ENCODE measurements at places on chromosomes 3 and 15.

DNA sequence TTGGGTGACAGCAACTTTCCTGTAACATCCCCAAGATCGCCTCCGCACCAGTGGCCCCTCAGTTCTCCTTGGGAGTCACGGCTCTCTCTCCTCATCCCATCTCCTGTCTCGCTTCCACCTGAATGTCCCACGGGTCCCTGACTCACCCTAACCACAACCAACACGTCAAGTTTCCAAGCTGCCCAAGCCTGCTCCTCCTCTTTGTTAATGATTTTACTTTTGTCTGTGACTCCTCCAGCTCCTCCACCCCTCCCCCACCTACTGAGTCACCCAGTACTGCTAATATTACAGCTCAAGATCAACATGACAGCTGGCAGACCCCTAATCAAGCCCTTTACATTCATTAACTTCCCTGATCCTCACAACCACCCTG, 39.3 kb downstream of the BDH1 start:
- peaks cover 4% of the 10 kb centered on the region for H3K4me1 ChIP-seq
- H3K27ac ChIP-seq: no peak overlapping the region
- no peak overlapping the region for H3K4me3 ChIP-seq
- no peaks in the 10 kb centered on the region for H3K27me3 ChIP-seq
- no peaks in the 10 kb centered on the region for H3K36me3 ChIP-seq
- DNase-seq: no peak

DNA sequence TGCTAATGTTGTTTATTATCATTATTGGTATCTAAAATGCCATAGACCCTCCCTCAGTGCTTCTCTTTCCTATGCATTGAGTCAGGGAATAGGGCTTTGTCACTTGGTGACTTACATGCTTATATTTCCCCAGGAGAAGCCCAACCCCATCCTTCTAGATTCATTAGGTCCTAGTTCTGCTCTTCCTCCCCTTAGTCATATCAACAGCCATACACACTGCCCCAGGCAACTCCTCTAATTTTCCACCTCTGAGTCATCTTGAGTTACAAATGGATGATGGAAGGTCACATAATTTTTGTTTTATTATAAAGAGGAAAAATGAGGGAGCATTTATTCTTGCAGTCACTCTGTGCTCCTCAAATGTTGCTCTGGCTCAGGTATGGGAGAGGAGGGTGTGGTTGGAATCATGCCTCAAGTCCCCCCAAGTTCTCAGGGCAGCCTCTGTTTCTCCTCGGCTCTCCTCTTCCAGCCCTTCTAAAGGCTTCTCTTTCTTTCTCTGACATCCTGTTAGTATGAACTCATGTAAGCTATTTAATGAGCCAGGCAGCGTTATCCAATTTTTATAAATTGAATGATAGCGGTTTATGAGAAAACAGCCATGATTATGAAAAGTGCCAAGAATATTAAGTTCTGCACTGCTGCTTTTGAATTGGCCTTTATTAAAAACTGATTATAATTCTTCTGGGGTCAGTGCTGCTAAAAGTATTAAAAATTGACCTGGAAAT, 45.6 kb upstream of the FSTL1 start:
- H3K27me3 ChIP-seq: no peaks in the 10 kb centered on the region
- H3K4me1 ChIP-seq: peaks cover 35% of the 10 kb centered on the region
- no peaks in the 10 kb centered on the region for H3K36me3 ChIP-seq
- DNase-seq: no peak
- H3K27ac ChIP-seq: peak overlapping the region; percentile 13

DNA sequence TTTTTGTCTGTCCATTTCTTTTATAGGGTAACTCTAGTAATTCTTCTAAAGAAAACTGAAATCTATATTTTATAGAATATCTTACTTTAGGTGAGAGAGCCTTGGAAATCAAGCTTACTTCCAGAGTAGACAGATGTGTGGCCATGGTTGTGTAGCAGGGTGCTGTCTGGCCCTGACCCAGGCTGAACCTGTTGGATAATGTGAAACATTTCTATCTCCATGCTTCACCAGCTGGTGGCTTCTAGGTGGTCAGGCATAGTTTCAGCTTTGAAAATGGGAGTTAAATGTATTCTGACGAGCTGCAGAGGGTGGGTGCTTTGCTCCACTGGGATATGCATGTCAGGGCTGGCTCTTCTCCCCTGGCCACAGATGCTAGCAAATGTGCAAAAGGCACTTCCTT, 20.8 kb upstream of the NR2C2 start:
- H3K27ac ChIP-seq: no peak overlapping the region
- H3K36me3 ChIP-seq: no peaks in the 10 kb centered on the region
- H3K4me1 ChIP-seq: peaks cover 6% of the 10 kb centered on the region
- DNase-seq: no peak
- no peaks in the 10 kb centered on the region for H3K27me3 ChIP-seq

DNA sequence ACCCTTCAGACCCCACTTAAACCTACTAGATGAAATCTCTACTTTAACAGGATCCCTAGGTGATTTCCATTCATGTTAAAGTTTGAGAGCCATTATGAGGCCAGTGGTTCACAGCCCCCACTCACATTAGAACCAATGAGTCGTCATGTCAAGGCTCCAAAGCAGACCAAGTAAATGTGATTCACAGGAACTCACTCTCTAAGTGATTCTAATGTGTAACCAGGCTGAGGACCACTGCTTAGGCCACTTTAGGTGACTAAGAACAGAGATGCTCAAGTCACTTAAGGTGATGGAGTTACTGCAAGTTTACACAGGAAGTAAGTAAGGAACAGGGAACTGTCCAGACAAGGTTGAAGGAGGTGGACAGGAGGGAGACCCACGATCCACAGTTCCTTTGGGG, 7.7 kb downstream of the GALNT15 start:
- no peaks in the 10 kb centered on the region for H3K36me3 ChIP-seq
- H3K4me1 ChIP-seq: no peaks in the 10 kb centered on the region
- no peak overlapping the region for H3K4me3 ChIP-seq
- DNase-seq: no peak
- H3K27me3 ChIP-seq: peaks cover 24% of the 10 kb centered on the region
- no peak overlapping the region for H3K27ac ChIP-seq

DNA sequence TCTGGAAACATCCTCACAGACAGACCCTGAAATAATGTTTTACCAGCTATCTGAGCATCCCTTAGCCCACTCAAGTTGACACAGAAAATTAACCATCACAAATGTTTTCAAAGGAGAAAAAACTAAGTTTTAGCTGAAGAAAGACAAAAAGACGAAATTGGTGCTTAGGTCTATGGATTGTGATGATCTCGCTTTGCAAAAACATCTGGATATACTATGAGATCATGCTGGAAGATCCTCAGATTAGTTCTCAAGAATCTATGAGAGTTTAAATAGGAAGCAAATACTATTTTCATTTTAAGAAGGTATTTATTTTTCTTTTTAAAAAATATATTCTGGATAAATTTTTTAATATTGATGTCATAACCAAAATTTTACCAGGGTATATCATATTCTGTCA, 42.6 kb upstream of the MBNL1 start:
- H3K27ac ChIP-seq: no peak overlapping the region
- H3K36me3 ChIP-seq: no peaks in the 10 kb centered on the region
- DNase-seq: no peak
- peaks cover 6% of the 10 kb centered on the region for H3K4me1 ChIP-seq

DNA sequence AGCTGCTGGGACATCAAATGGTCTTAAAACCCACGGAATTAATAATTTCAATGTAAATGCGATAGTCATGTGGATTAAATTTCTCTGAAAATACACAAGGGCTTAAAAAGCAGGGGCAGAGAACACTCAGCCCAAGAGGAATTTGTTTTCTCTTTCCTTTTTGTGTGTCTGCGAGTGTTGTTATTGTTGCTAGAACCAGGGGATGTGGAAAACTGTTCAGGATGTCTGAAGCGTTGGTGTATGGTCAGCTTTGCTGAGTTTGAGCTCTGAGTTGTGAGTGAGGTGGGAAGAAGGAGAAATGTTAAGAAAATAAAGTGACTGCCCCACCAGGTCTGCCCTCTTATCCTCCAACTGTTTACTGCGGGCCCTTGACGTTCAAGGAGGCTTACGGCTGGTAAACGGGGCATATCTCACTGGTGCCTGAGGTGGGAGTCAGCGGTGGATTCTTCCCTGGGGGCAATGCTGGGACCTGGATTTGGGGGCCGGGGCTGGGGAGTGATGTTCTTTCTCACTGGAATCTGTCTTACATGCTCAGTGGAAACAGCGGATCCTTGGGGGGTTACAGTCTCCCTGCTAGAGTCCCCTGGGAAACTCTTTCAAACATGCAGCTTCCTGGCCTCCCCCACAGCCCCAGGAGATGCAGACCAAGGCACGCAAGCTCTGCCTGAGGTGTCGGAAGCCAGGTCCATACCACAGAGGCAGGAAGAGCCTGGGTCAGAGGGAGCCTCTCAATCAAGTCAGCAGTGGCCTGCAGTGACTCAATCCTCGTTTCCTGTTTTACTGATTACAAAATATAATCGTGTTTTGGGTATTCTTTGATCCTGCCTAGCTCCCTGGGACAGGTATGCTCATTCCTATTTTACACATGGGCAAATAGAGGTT, 41.8 kb downstream of the ITGA11 start:
- peaks cover 12% of the 10 kb centered on the region for H3K4me1 ChIP-seq
- H3K27ac ChIP-seq: no peak overlapping the region
- H3K4me3 ChIP-seq: no peak overlapping the region
- H3K27me3 ChIP-seq: peaks cover 16% of the 10 kb centered on the region
- DNase-seq: no peak
- H3K36me3 ChIP-seq: no peaks in the 10 kb centered on the region

GRCh38 chr3:142647856-142648255, 51.7 kb downstream of the PLS1 start:
- H3K36me3 ChIP-seq: no peaks in the 10 kb centered on the region
- DNase-seq: no peak
- no peak overlapping the region for H3K4me3 ChIP-seq
- no peak overlapping the region for H3K27ac ChIP-seq

GRCh38 chr15:62253294-62253693, 88.2 kb upstream of the C2CD4B start:
- H3K27ac ChIP-seq: no peak overlapping the region
- no peaks in the 10 kb centered on the region for H3K4me1 ChIP-seq
- no peak for DNase-seq
- H3K4me3 ChIP-seq: no peak overlapping the region

DNA sequence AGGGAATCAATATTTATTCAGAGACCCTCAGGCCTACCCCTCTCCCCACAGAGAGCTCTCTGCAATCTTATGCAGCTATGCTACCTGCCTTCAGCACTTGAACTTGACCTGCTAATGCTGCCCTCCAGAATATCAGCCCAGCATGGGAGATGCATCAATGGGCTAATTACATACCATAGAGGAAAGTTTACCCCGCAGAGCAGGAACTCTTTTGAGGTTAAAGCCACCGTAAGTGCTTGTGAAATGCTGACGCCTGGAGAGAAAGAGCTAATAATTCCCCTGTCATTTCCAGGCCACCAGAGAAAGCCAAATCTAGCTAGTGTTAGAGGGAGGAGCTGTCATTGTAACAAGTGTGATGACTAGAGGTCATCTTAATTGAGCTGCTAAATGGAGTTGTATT, 127.5 kb downstream of the CHST2 start:
- H3K27ac ChIP-seq: no peak overlapping the region
- H3K36me3 ChIP-seq: no peaks in the 10 kb centered on the region
- no peaks in the 10 kb centered on the region for H3K27me3 ChIP-seq
- no peak overlapping the region for H3K4me3 ChIP-seq

Data from mesothelial cell of epicardium (in vitro differentiated cells).